ENCODE measurements at places on chromosomes 4 and X.

- no peak for DNase-seq
These were observed 75.6 kb upstream of the GRXCR1 start for GRCh38 chr4:42816880-42817400.

DNA sequence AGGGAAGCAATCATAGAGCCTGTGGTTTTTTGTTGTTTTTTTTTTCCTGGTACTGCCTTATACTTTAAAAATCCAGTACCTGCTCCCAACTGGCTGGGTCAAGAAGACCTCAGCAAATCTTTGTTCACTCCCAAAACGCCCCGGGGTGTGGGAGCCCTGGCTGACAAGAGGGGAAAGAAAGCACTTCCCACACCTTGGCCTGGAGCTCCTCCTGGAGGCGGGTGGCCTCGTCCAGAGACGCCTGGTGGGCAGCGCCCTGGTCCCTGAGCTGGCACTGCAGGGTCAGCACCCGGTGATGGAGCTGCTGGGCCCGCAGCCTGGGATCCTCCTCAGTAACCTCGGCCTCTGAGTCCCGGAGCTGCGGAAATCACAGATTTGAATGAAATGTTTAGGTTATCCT lies 38.2 kb downstream of the C4orf50 start:
- no peak for DNase-seq

- DNase-seq, result no peak
These were observed 53.6 kb upstream of the TEX13A start for GRCh38 chrX:105274091-105274490.

GRCh38 chr4:23456864-23457263 lies 433.0 kb downstream of the PPARGC1A start:
- no peak for DNase-seq

GRCh38 chrX:3648084-3648483 lies 65.4 kb downstream of the PRKX start:
- DNase-seq, result no peak

- peak; percentile 68 for DNase-seq
These were observed at the start of gene PYURF for GRCh38 chr4:88523325-88524129. PYURF (minus strand) TSS chr4:88523776; CDS start chr4:88523700, 76 bp downstream.

- no peak for DNase-seq
These were observed 131.6 kb upstream of the MED14 start for GRCh38 chrX:40866893-40867292.

GRCh38 chr4:186021461-186022167 lies 47.3 kb upstream of the TLR3 start:
- no peak for DNase-seq

GRCh38 chrX:153445106-153445855 lies 575 bp downstream of the TREX2 start:
- no peak for DNase-seq

DNA sequence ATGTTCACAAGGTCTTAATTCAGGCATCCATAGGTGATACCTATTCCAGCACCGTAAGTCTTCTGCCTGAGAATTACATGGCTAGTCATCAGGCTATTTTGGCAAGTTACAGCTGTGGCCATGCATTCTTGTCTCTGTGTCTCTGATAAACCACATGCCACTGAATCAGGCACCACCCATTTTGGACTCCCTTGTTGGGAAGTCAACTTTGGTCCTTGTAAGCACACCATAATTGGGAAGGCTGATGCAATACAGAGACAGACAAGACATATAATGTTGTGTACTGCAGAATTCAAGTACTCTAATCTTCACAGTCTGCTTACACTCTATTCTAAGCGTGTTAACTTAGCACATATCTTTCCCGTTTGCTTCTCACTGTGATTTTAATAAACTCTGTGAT lies 483.7 kb upstream of the FTHL17 start:
- no peak for DNase-seq

GRCh38 chrX:108121291-108121690 lies 29.7 kb downstream of the ATG4A start:
- DNase-seq, result no peak

DNA sequence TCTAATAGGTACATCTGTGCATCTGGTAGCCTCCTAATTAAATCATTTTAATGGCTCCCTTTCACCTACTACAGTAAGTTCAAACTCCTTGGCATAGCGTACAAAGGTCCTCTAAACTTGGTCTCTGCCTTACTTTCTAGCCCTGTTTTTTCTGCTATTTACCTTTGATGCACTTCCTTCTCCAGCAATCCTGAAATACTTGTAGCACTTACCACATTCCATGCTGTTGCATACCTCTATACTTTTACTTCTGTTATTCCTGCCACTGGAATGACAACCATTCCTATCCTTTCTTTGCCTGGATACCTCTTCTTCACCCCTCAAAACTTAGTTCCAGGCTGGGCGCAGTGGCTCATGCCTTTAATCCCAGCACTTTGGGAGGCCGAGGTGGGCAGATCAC lies 56.6 kb upstream of the LHFPL1 start:
- no peak for DNase-seq

DNA sequence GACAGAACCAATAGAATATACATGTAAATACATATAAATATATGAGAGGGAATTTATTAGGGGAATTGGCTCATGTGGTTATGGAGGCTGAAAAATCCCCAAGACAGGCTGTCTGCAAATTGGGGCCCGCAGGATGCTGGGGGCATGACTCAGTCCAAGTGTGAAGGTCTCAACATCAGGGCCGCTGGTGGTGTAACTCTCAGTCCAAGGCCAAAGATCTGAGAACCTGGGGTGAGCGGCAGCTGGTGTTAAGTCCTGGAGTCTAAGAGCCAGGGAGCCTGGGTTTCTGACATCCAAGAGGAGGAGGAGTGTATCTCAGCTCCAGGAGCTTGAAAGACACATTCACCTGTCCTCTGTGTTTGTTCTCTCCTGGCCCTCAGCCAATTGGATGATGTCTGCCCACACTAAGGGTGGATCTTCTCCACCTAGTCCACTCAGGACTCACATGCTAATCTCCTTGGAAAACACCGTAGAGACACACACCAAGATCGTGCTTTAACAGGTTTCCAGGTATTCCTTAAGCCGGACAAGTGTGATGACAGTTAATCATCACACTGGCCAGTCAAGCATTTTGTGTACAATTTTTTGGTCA lies 28.9 kb downstream of the TIGD2 start:
- DNase-seq, result no peak

DNA sequence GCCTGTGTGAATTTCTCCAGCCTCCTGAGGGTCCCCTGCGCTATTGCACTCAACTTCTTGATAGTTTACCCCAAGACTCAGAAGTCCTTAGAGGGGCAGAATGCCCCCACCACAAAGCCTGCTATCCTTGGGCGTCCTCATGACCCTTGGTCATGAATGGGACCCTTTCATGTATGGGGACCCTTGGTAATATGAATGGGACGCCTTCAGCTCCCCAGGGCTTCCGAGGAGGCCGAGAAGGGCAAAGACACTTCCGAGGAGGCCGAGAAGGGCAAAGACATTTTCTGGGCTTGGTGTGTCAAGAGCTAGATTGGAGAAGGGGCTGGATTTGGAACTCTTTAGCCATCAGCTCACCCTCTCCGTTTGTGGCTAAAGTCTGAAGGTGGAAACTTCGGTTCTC lies 8.6 kb downstream of the SHOX start:
- no peak for DNase-seq

GRCh38 chrX:74363914-74364313 lies 57.4 kb upstream of the SLC16A2 start:
- no peak for DNase-seq

DNA sequence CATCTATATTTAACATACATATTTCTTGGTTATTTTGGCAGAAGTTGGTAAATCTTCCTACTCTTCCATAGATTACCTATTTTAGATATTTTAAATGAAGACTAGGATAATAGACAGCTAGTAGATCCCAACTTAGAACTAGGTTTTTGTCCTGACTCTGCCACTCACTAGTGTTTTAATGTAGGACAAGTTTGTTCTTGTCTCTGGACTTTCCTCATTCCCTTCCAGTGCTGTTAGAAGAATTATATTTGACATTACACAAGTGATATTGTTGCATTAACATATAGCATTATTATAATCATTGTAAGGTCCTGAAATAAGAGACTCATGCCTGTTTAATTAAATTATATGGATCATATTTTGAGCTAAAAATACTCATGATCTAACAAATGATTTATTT lies 24.1 kb upstream of the ALB start:
- no peak for DNase-seq

GRCh38 chrX:7264399-7264798 lies 116.4 kb upstream of the PUDP start:
- DNase-seq, result no peak
